ENCODE measurements at places on chromosomes 1 and 21.

DNA sequence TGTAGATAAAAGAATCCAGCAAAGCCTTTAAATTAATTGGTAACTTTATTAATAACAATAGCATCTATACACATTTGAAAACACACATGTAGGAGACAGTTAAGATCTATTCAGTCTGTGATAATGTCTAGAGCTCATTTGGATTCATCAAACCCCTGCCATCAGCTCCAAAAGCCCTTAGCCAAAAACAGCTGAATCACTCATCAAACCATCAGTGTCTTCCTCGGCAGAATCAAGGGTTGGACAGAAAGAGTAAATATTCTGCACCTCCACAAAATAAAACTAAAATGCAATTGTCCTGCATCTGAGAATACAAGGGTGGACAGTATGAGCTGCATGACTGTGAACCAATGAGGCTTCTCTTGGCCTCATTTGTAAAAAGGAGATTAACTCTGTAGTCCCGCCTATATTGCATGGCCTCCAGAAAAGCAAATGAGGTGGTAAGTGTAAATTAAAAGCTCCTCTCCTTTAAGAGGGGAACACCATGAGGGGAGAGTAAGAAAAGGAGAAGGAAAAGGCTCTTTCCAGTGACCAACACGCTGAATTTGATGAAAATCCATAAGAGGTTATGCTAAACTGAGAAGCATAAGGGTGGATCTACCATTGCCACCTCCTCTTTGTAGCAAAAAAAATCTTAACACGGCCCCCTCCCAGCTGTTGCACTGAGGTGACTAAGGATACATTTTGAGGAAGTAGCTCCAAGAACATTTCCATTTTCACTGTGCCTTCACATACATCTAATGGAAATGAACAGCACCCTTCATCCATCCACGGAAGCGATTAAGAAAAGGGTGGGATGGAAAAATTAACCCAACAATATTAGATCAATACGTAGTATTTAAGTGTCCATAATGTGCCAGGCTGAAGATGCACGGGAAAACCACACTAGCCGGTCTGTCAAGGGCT lies 14.7 kb upstream of the BOLA1 start:
- no peak for DNase-seq

GRCh38 chr1:175481126-175482070 lies 262.0 kb downstream of the TNR start:
- peak; percentile 42 for DNase-seq

- no peak for DNase-seq
Observed at GRCh38 chr1:14672005-14672404, 73.5 kb downstream of the KAZN start.

GRCh38 chr1:21621761-21622436 lies 47.3 kb downstream of the RAP1GAP start:
- DNase-seq = no peak

DNA sequence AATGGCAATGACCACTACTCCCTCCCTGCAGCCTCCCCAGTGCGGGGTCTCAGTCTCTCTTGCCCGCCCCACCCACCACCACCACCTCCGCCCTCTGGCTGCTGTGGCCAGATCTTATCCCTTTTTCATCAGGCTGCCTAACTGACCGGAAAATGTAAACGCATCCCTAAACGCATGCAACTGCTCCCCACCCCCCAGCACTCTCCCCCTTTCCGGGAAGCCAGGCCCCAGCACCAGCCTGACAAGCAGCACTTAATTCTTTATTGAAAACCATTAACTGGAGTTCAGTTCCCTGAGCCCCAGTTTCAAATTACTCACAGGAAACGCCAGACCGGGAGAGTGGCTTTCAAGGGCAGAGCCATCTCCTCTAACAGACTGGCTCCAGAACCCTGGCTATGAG lies 147.7 kb downstream of the DMRTA2 start:
- DNase-seq = no peak

DNA sequence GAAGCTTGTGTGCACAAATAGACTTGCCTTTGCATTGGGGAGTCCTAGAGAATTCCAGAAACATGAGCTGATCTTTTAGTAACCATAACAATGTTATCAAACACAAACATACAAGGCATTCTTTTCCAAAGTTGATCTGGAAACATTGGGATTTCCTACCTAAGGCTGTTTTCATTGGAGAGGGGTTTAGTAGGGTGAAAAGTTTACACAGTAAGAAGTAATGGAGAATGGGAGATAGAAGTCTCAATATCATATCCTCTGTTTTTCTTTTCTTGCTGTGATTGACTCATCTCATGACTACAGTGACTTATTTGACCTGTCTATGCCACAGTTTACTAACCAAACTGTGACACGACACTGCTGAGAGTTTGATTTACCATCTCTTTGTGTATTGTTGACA lies 65.6 kb upstream of the PLA2G4A start:
- no peak for DNase-seq
